ENCODE measurements at places on chromosomes 5 and 9.

DNA sequence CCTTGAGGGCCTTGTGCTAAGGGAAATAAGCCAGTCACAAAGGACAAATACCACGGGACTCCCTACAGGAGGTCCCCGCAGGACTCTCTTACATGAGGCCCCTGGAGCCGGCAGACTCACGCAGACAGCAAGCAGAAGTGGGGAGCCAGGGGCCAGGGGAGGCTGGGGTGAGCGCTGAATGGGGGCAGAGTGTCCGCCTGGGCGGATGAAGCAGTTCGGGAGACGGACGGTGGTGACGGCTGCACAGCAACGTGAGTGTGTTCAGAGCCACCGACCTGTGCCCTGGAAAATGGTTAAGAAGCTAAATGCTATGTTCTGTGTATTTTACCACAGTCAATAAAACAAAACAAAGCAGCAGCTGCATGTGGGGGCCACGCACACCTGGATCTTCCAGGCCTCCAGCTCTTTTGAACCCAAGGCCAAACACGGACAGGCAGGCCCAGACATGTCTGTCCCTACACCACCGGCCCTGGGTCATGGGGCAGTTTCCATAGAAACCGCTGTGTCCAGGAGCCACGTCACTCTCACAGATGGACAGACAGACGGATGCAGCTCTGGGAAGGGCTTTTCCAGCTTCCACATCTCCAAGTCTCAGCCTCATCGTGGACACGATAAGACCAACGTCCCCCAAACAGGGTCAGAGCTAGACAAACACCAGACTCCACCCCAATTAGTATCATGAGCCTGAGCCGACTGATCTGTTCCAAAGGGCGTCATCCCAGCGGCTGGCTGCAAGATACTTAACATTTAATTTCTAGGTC is 103.9 kb downstream of the VAV2 start:
- DNase-seq: no peak

- no peak for DNase-seq
Measured at GRCh38 chr9:103304797-103305196, 309.7 kb downstream of the CYLC2 start.

GRCh38 chr9:1922026-1922425 is 93.1 kb upstream of the SMARCA2 start:
- DNase-seq: no peak

- DNase-seq: no peak
Measured at GRCh38 chr5:133478199-133478985, 133.9 kb downstream of the FSTL4 start.

Measured in naive thymus-derived CD4-positive, alpha-beta T cell (primary cell).